ENCODE measurements at places on chromosomes 16 and 17.

GRCh38 chr16:85894266-85894665, 4.7 kb upstream of the IRF8 start:
- no peak for DNase-seq

DNA sequence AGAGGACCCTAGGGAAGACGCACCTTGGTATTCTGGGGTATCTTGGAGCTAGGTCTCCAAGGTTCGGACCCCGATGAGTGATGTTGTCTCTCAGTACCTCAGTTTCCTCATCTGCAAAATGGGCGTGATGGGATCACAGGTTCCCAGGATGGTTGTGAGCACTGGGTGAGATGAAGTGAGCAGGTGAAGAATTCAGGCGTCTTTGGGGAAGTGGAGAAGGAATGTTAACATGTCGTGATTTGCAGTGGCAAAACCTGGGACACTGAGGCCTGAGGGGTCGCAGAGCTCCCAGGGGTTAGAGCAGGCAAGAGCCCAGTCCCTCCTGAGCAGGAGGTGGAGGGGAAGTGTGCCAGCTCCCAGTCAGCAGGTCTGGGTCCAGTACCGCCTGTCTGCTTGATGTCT, 215.1 kb upstream of the GSE1 start:
- no peak for DNase-seq

DNA sequence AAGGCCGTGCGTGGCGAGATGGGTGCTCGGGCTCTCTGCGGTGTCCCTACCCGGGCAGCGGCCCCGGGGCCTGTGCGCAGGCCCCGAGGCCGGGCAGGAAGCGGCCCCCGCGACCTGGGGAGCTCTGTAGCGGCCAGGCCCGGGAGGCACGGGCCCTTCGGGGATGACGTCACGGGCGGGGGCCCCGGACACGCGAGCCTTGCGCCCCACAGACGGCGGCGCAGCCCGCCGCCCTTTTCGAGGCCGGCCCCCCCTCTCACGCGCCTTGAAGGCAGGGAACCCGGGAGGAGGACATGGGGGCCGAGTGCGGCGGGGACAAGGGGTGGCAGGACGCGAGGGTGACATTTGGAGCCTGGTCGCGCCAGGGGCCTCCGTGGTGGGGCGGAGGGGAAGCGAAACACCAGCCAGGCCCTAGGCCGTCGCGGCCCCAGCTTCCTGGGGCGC, 1.1 kb downstream of the RAI1 start:
- peak; percentile 78 for DNase-seq

DNA sequence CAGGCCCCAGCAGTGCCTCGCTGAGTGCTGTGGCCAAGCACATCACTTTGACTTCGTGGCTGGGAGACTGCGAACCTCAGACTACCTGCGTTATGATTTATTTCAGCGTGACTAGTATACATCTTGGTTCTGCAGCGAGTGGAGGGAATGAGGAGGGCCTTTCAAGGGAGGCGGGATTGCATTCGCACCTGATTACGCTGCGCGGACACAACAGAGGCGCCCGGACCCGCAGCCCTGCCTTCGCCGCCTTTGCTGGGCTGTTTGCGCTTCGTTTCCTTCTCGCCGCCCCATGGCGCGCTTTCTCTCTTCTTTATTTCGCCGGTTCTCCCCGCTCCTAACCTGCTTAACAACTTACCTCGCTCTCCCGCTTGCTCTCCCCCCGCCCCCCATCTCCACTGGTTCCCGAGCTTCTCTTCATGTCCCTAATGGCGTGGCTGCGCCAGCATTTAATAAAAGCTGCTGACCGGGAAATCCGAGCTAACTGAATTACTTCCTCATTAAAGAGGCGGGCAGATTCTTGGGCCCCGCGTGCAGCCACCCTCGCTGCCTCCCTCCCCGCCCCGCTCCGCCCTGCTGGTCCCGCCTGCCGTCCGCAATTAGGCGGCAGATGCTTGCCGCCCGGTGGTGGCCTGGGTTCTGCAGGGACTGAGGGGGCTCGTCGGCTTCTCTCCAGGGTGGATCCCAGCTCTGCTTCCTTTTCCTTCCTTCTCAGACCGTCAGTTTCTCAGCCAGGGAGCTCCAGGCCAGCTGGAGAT, 257.6 kb upstream of the SDK2 start:
- DNase-seq: no peak

- peak; percentile 89 for DNase-seq
These were observed 54.9 kb downstream of the SREBF1 start for GRCh38 chr17:17781591-17782496.

DNA sequence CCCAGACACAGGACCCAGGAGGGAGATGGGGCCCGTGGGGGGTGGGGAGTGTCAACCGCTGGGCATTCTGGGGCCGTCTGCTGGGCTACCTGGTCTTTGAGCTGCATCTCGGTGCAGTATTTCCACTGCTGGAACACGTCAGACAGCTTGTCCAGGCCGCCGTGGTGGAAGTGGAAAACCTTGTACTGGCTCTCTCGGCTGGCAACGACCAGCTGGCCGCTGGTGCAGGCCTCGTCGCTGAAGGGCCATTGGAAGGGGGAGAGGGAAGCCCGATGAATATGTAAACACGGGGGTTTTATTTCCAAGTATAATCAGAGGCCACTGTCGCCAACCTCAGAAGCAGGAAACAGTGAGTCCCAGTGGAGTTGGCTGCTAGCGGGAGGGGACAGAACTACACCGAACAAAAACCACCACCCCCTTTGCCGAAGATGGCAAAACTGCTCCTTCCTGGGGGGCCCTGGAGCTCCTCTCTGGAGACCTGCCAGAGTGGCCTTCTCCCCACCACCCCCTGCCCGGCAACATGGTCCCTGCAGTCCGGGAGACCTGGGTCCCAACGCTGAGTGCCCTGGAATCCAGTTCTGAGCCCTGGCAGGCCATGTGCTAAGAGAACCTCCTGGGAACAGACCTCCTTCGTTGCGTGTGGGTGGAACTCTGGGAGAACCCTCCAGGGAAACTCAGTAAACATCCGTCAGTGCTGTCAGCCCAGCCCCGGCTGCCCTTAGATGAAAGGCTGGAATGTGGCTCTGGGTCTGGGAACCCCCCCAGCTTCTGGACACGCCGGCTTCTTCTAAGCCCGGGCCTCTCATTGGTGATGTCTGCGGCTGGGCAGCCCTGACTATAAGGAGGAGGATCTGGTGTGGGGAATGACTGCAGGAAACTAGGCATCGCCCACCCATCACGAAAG, 84.1 kb downstream of the TBC1D16 start:
- no peak for DNase-seq

DNA sequence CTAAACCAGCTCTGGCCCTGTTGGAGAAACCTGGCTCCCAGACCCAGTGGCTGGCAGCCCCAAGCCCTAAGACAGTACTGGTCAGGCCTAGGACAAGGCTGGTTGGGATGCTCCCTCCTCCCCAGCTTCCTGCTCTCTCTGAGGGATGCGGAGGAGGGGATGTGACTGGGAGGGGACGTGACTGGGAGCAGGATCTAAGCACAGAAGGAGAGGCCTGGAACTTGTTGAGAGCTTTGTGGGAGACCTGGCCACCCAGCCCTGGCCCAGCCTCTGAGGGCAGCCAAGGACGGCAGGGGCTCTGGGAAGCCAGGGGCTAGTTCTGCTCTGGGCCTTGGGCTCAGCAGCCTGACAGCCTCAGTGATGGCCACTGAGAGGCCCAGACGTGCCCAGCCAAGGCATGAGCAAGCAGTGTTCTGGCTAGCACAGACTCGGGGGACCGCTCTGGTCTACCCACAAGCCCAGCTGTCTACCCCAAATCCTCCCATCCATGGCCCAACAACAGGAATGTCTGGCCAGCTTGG, 22.8 kb downstream of the ATP6V0D1 start:
- DNase-seq: no peak

GRCh38 chr17:8149419-8150193, 2.6 kb downstream of the PER1 start:
- DNase-seq: no peak

- DNase-seq: no peak
These were observed 456.2 kb upstream of the SALL1 start for GRCh38 chr16:51607201-51607651.

GRCh38 chr17:74703311-74703710, 9.4 kb downstream of the CD300LF start:
- no peak for DNase-seq

DNA sequence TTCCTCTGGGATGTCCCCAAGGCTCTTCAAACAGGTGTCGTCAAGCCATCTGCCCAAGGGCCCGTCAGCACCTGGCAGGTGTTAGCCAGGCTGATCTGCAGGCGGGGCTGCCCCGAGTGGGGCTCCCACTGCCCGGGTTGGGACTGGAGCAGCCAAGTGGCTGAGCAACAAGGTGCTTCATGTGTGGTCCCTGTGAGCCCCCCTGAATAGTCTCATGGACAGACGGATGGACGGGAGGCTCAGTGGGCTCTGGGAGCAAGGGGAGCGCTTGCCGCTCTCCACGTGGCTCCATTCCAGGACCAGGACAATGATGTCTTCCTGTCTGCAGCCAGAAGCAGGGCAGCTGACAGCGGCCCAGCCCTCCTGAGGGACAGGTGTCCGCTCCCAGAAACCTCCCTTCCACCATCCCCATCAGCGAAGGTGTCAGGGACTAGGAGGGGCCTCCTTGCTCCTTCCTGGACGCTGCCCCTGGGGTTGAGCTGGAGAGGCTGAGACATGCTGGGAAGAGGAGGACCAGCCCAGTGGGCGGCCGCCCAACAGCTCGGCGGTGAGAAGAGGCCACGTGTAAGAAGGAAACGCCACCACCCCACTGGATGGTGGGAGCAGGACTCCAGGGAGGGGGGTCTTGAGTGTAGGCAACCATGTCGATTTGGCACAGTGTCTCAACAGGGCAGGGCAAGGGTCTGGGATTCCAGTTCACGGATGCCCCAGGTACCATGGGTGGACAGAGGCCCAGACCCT, 9.6 kb downstream of the SNAI3 start:
- no peak for DNase-seq

DNA sequence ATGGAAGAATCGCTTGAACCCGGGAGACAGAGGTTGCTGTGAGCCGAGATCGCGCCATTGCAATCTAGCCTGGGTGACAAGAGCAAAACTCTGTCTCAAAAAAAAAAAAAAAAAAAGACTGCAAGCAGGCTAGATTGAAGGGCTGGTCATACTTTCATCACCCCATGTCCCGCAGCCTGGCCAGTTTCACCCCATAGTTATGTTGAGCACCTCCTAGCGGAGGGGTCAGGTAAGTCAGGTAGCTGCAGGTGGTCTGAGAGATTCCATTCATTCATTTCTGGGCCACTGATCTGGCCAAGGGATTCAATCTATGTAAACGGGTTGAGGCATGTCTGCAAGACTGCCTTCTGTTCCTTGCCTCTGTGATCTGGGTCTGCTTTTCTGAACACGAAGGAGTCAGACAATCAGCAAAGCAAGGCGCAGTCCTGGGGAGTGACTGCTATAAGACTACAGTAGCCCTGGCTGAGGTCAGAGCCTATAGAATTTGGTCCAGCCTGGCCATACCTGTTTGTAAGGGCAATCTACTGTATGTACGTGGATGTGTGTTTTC, 23.6 kb upstream of the BPTF start:
- no peak for DNase-seq

GRCh38 chr17:80910043-80910442, 81.6 kb upstream of the CHMP6 start:
- DNase-seq: no peak

- DNase-seq: no peak
These were observed 20.4 kb downstream of the NFATC3 start for GRCh38 chr16:68105611-68106010.

- no peak for DNase-seq
These were observed 29.5 kb downstream of the SMURF2 start for GRCh38 chr17:64632606-64633005.

DNA sequence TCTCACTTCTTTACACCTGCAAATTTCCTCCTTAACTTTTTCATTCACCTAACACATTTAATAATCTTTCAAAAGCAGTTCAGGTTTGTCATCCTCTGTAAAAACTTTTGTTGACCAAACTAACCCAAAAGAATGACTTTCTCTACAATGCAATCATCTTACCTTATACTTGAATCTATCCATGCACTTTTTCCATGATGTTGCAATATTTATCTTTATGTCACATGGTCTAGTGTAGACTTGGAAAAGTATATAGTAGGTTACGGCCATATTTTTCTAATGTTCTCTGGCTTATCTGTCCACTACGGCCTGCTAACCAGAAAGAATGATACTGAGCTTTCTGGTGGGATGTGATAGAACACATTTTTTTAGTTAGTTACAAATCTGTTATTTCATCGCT, 431.0 kb upstream of the SOX9 start:
- DNase-seq: no peak

DNA sequence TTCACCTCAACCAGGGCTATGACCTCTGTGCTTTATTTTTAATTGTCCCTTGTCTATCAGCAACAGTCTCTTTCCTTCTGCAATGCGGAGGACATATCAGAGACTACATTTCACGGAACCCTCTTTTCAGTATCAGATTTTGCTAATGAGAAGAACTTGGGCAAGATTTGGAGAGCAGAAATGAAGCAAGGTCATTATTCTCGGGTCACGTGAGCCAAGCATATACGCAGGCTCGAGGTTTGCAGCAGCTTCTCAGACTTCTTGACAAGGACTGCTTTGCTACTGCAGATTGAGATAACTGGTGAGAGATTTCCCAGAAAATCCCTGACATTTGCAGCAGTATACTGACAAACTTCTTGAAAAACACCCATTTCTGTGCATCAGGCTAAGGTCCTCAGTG, 30.4 kb downstream of the ABCA10 start:
- no peak for DNase-seq

GRCh38 chr16:86575754-86576557, 2.4 kb upstream of the FOXL1 start:
- peak; percentile 100 for DNase-seq

GRCh38 chr17:60305141-60305540, 86.8 kb downstream of the USP32 start:
- no peak for DNase-seq

GRCh38 chr17:16997514-16998429, 25.9 kb upstream of the TNFRSF13B start:
- DNase-seq: no peak

DNA sequence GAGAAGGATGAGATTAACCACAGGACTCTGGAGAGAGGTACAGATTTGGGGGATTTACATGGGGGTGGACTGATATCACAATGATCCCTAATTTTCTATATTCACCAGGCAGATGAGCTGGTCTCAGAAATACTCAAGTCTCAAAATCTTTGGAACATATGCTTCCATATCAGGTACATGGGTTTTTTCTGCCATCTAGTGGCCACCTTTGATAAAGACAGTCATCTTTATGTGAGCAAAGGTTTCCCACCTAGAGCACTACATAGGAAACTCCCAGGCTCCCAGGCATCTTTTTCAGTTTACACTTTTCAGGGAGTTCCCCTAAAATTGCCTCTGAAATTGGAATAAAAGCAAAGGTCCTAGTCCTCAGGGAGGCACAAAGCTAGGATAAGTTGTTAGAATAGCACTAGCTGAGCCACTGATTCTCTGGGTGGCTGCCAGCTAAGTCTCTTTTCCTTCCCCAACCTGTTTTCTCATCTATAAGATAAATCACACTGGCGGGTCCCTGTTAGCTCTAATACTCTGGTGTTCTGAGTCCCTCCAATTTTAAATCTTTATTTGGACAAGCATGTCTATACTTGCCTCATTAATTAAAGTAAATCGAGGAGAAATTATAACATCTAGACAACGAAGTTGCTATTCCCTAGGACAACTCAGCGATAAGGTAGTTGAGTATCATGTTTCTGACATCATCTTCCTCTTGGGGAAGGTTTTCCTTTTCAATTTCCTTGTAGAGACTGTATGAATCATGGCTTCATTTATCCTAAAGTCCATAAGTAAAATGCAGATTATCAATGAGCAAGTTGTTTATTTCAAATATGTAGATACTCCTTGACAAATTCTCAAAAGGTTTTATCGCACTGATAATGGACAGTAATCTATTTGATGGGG, 19.0 kb upstream of the MON1B start:
- DNase-seq: no peak

- no peak for DNase-seq
These were observed 5.4 kb downstream of the TNP2 start for GRCh38 chr16:11263737-11264136.
